ENCODE measurements at places on chromosomes 16 and 17.

GRCh38 chr17:59826706-59827453 lies 65.9 kb downstream of the TUBD1 start:
- DNase-seq, result no peak

DNA sequence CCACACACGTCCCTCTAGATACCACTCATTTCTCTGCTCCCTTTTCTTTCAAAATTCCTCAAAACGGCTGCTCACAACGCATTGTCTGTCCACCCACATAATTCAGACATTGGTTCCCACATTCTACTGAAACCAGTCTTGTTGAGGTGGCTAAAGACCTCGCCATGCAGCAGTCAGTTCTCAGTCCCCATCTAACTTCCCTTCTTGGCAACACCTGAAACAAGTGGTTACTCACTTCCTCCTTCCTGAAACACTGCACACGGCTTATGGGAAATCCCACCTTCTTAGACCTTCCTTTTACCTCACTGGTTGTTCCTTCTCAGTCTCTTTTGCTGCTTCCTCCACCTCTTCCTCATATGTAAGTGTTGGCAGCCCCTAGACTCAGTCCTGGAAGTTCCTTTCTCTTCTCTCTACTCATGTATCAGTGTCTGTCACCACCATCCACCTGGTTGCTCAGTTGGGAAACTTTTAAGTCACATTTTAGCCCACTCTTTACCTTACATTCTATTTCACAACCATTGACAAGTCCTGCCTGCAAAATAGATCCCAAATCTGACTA lies 277.1 kb downstream of the CEP112 start:
- DNase-seq, result no peak

- DNase-seq, result no peak
Measured at GRCh38 chr17:50802609-50803571, 32.5 kb upstream of the WFIKKN2 start.

GRCh38 chr17:55348749-55349354 lies 72.8 kb downstream of the MMD start:
- peak; percentile 46 for DNase-seq

DNA sequence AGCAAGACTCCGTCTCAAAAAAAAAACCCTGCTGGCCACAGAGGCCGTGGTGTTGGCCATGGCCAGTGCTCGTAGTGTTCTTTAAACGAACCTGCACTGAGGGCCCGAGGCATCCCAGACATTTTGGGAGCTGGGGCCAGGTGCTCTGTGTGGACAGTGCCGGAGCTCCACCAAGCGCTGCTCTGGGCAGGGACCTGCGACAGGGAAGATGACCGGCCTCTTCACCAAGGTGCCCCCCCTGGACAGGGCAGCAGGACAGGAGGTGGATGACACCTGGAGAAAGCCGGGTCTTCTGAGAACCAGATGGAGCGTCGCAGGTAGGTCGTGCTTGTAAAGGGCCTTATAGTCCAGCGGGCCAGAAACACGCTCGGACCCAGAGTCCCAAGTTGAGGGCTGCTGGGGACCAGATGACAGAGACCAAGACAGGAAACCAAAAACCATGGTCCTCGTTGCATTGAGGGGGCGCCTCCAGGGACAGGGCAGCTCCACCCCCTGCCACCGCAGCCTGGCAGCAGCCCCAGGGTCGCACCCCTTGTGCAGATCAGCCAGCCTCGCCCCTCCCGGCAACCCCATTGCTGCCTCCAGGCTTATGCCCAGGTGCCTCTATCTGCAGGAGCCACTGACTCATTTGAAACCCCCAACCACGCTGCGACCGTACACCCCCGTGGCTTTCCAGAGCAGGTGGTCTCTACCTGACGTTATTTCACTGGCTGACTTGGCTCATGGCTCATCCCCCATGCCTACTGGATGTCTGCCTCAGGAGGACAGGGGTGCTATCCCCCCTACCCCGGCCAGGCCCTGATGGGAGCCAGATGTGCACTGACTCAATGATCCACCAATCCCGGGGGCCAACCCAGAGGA lies 4.2 kb upstream of the NTN3 start:
- DNase-seq, result no peak

DNA sequence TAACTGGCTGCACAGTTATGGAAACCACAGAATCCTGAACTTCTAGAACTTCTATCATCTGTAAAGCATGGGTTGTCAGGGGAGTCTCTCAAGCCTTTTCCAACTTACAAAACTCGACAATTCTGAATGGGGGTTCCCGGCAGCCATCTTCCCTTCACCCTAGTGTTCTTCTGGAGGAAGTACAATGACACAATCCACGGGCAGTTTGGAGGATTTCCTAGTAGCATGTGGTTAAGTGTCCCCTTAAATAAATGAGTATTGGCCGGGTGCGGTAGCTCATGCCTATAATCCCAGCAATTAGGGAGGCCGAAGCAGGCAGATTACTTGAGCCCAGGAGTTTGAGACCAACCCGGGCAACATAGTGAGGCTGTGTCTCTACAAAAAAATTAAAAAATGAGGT lies 2.1 kb downstream of the SLC16A6 start:
- no peak for DNase-seq

- no peak for DNase-seq
Measured at GRCh38 chr17:20800146-20800545, 220.6 kb downstream of the CDRT15L2 start.

DNA sequence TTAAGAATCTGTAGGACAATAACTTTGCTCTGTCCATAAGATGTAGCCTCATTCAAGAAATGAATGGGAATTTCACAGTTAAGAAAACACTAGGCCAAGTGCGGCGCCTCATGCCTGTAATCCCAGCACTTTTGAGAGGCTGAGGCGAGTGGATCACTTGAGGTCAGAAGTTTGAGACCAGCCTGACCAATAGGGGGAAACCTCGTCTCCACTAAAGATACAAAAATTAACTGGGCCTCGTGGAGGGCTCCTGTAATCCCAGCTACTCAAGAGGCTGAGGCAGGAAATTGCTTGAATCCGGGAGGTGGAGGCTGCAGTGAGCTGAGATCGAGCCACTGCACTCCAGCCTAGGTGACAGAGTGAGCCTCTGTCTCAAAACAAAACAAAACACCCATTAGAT lies 19.9 kb upstream of the RSL1D1 start:
- no peak for DNase-seq

All from colonic mucosa (tissue), 4 donors.